ENCODE measurements at places on chromosomes 7 and 10. TPM values are rescaled to one million over a fixed set of nuclear protein-coding genes. Genes with fewer than 3 reads are reported as not detected.

FEZF1 gene
- total RNA-seq = not detected

ECHDC3 gene
- total RNA-seq = 17.0 TPM

CPSF4 gene
- 18.1 TPM for total RNA-seq

DNA sequence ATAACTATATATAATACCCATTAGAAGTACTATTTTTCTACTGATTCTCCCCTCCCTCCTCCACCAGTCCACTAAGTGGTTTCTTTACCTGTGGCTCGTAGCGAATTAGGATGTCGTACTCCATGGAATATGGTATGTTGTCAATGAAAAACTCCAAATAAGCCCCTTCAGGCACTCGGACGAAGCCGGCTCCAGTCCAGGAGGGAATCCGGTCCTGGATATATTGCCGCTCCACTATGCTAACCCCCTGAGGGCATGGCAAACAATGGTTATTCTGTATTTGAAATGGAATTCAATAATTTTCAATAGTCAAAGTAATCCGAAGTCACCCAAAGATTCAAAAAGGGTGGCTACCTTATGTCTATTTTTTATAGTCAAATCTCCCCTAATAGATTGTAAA is 40.1 kb downstream of the LAMB1 start:
- no peak for DNase-seq

GRCh38 chr10:96288151-96288621 is 16.0 kb upstream of the DNTT start:
- DNase-seq = no peak

DNA sequence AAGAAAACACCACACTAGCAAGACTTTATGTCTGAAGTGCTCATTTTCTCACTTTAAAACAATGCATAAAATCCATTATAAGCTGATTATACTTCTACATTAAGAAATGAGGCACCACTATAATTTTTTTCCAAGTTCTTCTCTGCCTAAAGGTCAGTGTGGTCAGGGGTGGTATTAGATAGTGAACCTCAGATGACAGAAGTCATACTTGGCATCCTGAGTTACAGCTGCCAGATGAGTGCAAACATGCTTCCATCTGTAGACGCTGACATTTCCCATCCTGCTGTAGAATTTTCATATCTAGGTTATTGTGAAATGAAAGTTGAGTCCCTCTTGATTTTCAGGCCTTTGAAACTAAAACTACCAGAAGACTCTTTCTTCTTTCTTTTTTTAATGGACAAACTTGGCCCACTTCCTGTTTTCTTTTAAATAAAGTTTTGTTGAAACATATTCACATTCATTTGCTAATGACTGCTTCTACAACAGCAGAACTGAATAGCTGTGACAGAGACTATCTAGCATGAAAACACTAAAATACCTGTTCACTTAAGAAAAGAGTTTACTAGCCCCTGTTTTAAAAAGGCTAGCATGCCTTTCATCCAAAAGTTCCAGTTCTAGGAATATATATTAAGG is 900.8 kb downstream of the XPNPEP1 start:
- DNase-seq = no peak

GRCh38 chr10:131323880-131324279 is 12.4 kb upstream of the TCERG1L start:
- no peak for DNase-seq
